ENCODE measurements at places on chromosomes 7 and 10. TPM values are rescaled to one million over a fixed set of nuclear protein-coding genes. Genes with fewer than 3 reads are reported as not detected.

GRCh38 chr7:97018791-97019531, 5.7 kb downstream of the DLX5 start:
- H3K4me1 ChIP-seq: peaks cover 53% of the 10 kb centered on the region
- H3K36me3 ChIP-seq: no peaks in the 10 kb centered on the region
- no peak for DNase-seq
- H3K27ac ChIP-seq: no peak overlapping the region

- DNase-seq: no peak
- no peak overlapping the region for H3K27ac ChIP-seq
- no peak overlapping the region for H3K4me3 ChIP-seq
- H3K4me1 ChIP-seq: peaks cover 19% of the 10 kb centered on the region
- H3K27me3 ChIP-seq: no peaks in the 10 kb centered on the region
These were observed 39.6 kb downstream of the STARD3NL start for GRCh38 chr7:38217672-38218071.

GRCh38 chr10:71648254-71648932, 71.2 kb downstream of the C10orf105 start:
- no peak for DNase-seq
- peaks cover 11% of the 10 kb centered on the region for H3K4me1 ChIP-seq
- H3K27me3 ChIP-seq: peaks cover 9% of the 10 kb centered on the region
- no peaks in the 10 kb centered on the region for H3K36me3 ChIP-seq

DNA sequence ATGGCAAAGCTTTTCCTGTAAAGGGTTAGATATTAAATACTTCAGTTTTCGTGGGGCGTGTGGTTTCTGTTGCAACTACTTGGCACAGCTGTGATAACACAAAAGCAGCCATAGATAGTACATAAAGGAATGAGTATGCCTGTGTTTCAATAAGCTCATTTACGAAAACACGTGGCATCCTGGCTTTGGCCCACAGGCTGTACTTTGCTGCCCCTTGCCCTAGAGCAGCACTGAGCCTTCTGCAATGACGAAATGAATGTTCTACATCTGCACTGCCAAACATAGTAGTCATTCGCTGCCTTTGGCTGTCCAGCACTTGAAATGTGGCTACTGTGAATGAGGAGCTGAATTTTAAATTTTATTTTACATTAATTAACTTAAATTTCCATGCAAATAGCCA, 376.2 kb upstream of the TPK1 start:
- no peaks in the 10 kb centered on the region for H3K36me3 ChIP-seq
- no peak overlapping the region for H3K27ac ChIP-seq
- DNase-seq: no peak
- H3K27me3 ChIP-seq: no peaks in the 10 kb centered on the region
- no peaks in the 10 kb centered on the region for H3K4me1 ChIP-seq
- H3K4me3 ChIP-seq: no peak overlapping the region

GRCh38 chr7:143073556-143073955, 21.4 kb downstream of the OR6V1 start:
- H3K36me3 ChIP-seq: no peaks in the 10 kb centered on the region
- H3K27me3 ChIP-seq: no peaks in the 10 kb centered on the region
- no peak overlapping the region for H3K4me3 ChIP-seq
- H3K4me1 ChIP-seq: no peaks in the 10 kb centered on the region
- H3K27ac ChIP-seq: no peak overlapping the region

DNA sequence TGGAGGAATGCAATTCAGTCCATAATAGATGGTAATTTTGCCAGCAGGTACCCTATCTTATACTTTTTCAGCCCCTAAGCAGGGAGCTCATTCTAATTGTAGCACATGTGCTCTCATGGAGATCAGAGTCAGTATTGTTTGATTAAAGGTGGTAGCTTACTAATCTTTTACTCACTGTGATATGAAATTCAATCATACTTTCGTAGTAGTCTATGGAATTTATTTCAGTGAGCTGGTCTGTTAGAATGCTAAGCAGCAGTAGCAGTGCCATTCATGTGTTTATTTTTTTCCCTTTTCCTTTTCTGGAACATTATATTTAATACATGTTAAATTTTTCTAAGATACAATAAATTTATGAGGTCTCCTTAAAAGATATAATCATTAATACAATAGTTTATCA, 109.0 kb downstream of the ST7 start:
- H3K4me3 ChIP-seq: no peak overlapping the region
- no peaks in the 10 kb centered on the region for H3K27me3 ChIP-seq
- H3K36me3 ChIP-seq: no peaks in the 10 kb centered on the region
- no peak for DNase-seq

DNA sequence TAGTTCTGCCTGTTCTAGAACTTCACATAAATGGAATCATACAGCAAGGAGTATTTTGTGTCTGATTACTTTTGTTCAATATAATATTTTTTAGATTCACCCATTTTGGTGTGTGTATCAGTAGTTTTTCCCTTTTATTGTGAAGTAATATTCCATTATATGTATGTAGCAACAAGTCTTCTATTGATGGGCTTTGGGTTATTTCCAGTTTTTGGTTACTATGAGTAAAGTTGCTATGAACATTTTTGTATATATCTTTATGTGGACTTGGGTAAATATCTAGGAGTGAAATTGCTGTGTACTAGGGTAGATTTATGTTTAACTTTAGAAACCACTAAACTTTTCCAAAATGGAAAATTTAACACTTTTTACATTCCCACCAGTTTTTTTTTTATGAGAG, 35.7 kb downstream of the ADK start:
- no peak overlapping the region for H3K4me3 ChIP-seq
- H3K27me3 ChIP-seq: no peaks in the 10 kb centered on the region
- no peak for DNase-seq
- H3K36me3 ChIP-seq: no peaks in the 10 kb centered on the region
- H3K4me1 ChIP-seq: peaks cover 16% of the 10 kb centered on the region

- H3K4me1 ChIP-seq: peaks cover 19% of the 10 kb centered on the region
- H3K4me3 ChIP-seq: no peak overlapping the region
- DNase-seq: no peak
- no peak overlapping the region for H3K27ac ChIP-seq
- no peaks in the 10 kb centered on the region for H3K27me3 ChIP-seq
These were observed 34.5 kb downstream of the ATXN7L1 start for GRCh38 chr7:105841866-105842265.

DNA sequence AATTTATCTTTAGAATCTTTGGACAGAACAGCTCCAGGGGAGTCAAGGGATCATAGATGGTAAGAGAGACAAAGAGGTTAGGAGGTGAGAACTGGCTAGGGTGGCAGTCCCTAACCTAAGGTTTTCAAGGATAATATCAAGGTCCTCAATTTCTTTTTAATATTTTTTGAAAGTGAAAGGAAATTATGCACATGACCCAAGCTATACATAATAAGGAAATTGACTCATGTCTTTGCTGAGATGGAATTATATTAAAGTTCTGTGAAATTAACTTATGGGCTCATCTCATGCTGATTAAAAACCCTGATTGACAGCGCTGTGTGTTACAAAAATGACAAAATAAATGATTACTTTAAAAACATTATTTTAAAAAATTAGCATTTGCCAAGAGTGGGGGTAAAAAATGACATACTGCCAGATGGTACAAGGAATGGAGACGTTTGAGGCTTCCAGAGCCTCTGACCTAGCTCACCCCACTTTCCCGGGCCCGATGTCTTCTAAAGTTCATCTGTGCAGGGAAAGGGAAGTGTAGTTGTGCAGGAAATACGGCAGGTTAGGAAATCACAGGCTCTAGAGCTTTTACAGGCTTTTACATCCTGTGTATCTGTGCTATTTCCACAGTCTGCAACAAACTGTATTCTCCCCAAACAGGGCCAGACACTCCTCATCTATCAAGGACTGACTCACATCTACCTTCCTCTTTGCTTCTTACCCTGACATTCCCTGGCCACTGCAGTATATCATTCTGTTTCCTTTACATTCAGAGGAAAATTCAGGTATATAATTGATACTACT, 185.6 kb upstream of the PRSS58 start:
- no peaks in the 10 kb centered on the region for H3K36me3 ChIP-seq
- no peaks in the 10 kb centered on the region for H3K4me1 ChIP-seq
- H3K4me3 ChIP-seq: no peak overlapping the region

DNA sequence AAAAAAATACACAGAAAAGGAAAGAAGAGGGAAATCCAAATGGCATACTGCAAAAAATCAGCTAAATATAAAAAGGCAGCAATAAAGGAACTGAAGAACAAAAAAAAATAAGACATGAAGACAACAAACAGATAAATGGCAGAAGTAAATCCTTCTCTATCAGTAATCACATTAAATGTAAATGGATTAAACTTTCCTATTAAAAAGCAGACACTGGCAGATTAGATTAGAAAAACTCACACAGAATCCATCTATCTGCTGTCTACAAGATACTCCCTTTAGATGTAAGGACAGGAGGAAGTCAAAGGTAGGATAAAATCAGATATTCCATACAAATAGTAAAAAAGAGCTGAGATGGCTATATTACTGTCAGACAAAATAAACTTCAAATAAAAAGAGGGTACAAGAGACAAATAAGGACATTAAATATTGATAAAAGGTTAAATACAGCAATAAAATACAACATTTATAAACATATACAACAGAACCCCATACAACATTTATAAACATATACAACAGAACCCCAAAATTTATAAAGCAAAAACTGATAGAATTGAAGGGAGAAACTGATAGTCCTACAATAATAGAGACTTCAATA, 51.4 kb downstream of the CFAP70 start:
- no peak overlapping the region for H3K4me3 ChIP-seq
- no peak overlapping the region for H3K27ac ChIP-seq
- no peaks in the 10 kb centered on the region for H3K4me1 ChIP-seq
- no peaks in the 10 kb centered on the region for H3K27me3 ChIP-seq
- peaks cover 21% of the 10 kb centered on the region for H3K36me3 ChIP-seq

AP3M1 gene
- 30.6 TPM for total RNA-seq

ZWINT gene
- total RNA-seq: 1.0 TPM

CAMK1D gene
- 2.5 TPM for total RNA-seq
